ENCODE measurements at places on chromosomes 5 and 9.

DNA sequence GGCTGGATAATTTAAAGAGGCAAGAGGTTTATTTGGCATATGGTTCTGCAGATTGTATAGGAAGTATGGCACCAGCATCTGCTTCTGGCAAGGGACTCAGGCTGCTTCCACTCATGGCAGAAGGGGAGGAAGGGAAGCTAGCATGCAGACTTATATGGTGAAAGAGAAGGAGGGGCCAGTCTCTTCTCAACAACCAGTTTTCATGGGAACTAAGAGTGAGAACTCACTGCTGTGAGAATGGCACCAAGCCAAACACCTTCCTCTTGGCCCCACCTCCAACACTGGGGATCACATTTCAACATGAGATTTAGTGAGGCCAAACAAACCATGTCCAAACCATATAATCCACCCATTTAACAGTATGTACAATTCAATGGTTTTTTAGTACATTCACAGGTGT lies 113.3 kb upstream of the SHB start:
- no peak for DNase-seq

- DNase-seq: no peak
Observed at GRCh38 chr5:17067657-17068392, 131.7 kb upstream of the MYO10 start.

DNA sequence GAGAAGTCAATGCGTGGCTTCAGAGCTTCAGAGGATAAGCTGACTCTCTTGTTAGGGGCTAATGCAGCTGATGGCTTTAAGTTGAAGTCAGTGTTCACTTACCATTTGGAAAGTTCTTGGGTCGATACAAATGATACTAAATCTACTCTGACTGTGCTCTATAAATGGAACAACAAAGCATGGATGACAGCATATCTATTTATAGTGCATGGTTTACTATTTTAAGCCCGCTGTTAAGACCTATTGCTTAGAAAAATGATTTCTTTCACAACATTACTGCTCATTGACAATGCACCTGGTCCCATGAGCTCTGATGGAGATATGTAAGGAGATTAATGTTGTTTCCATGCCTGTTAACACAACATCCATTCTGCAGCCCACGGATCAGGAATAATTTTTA lies 435.7 kb downstream of the MAT2B start:
- DNase-seq: no peak

DNA sequence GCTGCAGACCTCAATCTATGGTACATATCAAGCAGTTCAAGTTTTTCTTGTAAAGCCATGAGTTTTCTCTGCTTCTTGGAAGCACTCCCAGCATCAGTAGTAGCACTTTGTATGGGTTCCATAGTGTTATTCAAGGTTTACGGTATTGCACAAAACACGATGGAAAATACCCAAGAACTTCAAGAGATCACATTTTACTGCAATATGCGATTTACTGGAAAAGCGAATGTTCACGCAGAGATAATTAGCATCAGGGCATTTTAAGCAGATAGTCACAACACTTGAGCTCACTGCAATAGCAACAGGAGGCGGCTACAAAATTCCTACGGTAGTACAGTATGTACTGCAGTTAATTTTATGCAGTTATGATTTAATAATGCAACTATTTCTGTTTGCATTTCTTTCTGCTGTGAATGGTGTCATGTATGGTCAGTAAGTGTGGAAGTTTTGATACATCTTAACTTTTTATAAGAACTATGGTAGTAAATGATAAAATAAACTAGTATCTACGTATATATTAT lies 200.8 kb downstream of the SMARCA2 start:
- DNase-seq: no peak

DNA sequence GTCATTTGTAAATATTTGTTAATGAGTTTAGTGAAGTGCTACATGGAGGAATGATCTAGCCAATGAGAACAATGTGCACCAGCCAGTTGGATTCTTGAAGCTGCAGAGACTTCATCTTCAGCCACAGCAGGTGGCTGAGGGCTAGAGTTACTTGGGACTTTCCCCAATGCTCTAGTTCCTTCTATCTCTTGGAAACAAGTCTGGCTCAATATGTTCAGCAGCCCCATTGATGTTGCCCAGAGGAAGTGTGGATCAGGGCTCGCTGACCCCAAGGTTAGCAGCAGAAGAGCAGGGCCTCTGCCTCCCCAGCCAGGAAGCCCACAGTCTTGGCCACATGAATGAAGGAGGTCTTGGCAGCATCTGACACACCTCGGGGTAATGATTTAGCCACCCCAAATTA lies 117.5 kb downstream of the SLC1A3 start:
- DNase-seq: no peak

DNA sequence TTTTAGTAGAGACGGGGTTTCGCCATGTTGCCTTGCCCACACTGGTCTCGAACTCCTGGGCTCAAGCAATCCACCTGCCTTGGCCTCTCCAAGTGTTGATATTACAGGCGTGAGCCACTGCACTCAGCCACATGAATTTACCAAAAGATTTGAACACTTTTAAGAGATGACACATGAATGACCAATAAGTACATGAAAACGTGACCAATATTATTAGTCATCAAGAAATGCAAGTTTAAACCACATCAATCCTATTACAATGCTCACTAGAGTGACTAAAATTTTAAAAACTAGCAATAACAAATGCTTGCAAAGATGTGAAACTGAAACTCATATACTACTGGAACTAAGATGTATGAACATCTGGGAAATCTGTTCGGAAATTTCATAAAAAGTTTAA lies 54.3 kb downstream of the NR6A1 start:
- no peak for DNase-seq

DNA sequence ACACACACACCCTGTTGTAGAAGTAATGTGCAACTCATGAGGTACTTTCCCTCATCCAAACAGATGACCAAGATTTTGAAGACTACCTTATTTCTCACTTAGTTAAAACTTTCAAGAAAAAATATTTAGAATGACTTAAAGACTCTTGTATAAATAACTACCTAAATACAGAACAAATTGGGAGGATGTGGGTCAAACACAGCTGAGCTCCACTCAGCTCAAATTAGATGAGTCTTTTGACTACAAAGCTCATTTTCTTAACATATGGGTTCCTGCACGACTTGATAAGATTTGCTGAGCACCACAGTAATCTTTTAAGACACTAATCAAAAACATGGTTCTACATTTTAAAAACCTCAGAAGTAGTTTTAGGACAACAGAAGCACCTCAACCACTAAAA lies 8.9 kb downstream of the MTX3 start:
- DNase-seq: no peak

DNA sequence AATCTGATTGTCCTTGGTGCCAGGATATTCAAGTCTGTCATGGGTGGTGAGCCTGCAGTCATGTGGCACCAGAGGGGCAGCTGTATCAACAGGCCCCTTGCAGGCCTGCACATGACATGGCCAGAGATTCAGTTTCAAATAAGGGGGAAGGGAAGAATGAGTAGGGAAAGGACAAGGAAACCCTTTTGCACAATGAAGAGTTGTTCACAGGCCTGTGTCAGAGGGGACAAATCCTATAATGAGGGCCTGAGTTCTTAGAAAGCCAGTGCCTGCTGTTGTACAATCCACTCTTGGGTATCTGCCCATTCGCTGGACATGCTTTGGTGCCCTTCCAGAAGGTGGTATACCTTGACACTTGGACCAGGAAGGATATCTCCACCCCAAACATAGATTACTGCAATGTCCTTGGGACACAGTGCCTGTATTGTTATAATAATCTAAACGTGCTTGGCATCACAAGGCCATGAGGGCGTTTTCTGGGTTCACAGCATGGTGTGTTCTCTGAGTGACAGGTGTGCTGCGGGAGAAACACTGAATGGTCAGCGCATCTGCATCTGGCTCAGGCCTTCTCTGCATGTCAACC lies 1.9 kb upstream of the TMEM171 start:
- no peak for DNase-seq

- DNase-seq: no peak
Observed at GRCh38 chr5:61386045-61386800, 54.2 kb downstream of the ZSWIM6 start.

DNA sequence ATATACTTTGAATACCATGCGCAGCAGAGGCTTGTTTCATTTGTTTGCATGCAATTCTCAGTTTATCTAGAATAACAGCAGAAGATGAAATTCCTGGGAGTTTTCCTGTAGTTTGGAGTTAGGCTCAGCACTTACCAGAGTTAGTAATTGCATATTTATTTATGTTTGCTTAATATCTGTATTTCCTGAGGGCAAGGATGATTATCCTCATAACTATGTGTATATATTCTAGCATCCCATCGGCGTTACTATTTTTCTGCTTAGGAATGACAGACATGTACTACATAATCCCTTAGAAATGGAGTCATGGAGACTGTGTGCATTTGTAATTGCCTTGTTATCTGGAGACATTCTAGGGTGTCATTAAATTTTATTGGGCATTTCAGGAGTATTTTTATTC lies 1184.8 kb downstream of the DTWD2 start:
- no peak for DNase-seq

DNA sequence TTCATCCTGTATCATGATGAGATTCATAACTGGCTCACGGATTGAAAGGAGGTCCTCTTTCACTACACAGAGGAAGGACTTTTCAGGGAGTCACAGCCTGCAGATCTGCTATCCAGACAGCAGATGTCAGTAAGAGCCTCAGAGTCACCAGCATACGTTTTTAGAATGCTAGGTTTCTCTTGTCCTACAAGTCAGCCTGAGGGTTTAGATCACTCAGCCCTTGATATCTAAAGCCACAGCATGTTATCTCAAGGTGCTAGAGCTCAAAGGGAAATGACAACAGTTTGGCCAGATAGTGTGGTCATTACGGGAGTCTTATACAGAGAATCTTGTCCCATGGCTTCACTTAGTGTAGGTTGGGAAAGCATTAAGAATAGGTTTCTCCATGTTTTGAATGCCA lies 30.9 kb upstream of the SLC46A2 start:
- DNase-seq: no peak

- no peak for DNase-seq
Observed at GRCh38 chr5:91190314-91190690, 192.8 kb downstream of the ARRDC3 start.

GRCh38 chr5:159178978-159179377 lies 30.4 kb downstream of the RNF145 start:
- no peak for DNase-seq

DNA sequence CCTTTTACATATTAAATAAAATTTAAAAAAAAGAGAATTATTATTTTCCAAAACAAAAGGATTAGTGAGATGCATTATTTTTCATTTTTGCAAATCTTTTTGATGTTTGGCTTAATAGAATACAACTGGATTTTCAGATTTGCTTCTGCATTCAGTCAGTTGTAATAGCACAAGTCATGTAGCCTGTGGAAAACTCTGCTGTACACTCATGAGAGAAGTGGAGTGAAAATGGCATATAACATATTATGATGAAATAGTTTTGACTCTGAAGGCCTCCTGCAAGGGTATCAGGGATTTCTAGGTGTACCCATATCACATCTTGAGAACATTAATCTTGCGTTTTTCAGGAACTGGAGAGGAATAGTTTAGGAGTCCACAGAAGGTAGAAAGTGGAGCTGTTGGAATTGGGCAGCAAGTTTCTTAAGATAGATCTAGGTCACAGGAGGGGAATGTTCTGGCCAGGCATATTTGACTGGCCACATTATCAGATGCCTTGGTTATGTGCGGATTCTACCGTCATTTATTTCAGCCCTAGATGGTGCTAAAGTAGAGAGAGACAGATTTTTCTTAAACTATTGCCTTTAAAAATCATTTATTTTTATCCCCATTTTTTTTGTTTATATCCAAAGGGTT lies 16.4 kb downstream of the LNPEP start:
- no peak for DNase-seq

- peak; percentile 66 for DNase-seq
Observed at GRCh38 chr9:136693490-136694162, 6.4 kb upstream of the AGPAT2 start.

GRCh38 chr5:137392261-137392660 lies 106.9 kb downstream of the SPOCK1 start:
- DNase-seq: no peak

- DNase-seq: no peak
Observed at GRCh38 chr9:128629136-128629535, 27.5 kb downstream of the DYNC2I2 start.

DNA sequence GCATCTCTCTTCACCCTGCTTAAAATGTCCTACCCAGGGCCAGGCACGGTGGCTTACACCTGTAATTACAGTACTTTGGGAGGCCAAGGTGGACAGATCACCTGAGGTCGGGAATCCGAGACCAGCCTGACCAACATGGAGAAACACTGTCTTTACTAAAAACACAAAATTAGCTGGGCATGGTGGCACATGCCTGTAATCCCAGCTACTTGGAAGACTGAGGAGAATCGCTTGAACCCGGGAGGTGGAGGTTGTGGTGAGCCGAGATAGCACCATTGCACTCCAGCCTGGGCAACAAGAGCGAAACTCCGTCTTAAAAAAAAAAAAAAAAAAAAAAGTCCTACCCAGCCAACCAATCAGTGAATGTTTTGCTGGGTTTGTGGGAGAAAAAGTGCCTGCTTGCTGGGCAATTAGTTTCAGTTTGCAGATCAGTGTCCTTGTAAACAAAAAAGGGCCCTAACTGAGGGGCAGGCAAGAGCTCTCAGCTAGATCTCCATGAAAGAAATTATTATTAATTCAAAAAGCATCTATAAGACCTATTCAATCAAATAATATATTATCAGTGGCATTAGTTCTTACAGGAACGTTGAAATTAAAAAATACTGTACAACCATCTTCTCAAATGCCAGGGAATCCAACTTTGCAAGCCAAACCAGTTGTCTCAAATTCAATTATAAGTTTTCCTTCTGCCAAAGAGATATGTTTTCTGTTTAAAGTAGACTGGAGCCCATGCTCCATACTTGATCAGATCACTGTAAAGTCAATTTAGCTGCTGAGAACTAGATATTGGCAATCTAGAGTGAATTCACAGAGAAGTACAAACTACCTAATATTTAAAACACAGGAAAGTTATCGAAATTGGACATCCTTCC lies 3.9 kb downstream of the MEGF9 start:
- no peak for DNase-seq

All from liver (tissue), 10 donors.